ENCODE measurements at places on chromosomes 5 and 9.

DNA sequence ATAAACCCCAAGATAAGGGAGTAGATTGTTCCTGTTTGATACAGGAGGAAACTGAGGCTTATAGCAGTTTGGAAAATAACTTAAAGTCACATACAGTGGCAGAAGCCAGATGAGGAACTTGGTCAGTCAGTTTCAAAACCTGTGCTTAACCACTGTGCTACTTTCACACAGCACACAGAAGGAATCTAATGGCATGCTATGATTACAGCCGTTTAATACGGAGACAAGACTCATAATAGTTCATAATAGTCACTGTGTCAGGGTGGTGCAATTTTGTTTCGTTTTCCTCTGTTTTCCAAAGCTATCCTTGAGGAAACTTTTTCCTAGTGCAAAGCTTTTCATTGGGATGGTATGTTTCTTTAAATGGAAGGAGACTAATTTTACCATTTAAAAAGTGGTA is 112.3 kb downstream of the GCNT1 start:
- no peak for DNase-seq

DNA sequence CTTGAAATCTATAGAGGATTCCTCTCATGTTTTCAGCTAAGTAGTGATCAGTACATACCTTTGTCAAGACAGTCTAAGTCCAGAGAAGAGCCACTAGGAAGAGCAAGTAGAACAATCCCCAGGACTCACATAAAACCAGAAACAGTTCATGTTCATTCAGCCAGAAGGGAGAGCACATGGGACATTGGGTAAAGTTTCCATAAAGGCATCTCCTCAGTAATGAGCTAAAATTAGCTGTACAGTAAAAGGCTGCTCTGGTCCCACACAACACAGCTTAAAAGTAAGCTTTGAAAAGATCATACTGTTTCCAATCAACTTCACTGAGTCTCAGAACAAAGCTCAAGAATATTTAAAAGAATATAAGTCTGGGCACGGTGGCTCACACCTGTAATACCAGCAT is 32.4 kb downstream of the HOMER1 start:
- DNase-seq = no peak

- no peak for DNase-seq
These were observed 105.2 kb upstream of the DHFR start for GRCh38 chr5:80759866-80760577.

GRCh38 chr9:92315456-92315855 is 9.7 kb downstream of the NOL8 start:
- no peak for DNase-seq

DNA sequence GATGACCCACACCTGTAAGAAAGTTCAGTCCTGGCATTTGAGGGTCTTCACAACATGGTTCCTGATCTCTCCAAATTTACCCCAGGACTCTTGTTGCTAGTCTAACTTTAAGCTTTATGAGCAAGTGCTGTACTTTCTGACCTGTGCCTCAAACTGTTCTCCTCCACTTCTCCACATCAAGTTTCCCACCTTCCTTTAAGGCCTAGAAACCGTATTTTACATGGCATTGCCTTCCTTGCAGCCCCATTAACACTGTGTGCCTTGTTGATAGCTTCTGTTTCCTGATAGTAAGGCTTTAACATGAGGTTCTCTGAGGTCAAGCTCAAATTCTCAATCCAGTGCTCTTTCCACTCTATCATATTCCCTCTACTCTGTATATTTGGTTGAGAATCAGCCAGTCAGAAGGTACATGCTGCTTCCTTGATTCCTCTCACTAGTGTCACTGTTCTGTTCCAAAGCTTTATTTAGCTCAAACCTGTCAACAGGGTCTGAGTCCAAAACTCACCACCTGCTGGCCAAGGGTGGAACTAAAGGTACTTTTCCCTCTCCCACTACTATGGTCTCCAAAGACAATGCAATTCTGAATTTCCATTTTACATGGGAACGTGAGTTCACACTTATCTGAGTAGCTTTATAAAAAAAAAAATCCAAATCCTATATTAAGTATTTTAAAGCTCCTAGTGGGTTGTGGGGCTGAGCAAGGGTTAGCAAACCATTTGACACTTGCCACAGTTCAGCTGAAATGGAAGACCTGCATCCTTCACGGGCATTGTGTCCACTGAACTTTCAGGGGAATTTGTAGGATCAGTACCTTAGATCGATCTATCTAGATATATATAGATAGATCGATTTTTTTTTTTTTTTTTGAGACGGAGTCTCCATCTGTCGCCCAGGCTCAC is 21.1 kb downstream of the VCP start:
- peak; percentile 41 for DNase-seq

DNA sequence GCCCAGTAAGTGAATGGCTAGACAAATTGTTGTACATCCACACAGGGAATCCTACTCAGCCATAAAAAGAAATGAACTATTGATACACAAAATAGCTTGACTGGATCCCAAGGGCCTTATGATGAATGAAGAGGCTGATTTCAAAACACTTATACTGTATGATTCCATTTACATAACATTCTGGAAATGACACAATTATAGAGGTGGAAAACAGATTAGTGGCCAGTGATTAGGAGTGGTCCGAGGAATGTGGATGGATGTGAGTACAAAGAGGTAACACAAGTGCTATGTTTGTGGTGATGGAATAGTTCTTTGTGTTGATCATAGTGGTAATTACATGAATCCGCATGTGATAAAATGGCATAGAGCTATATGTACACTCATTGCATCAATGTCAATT is 4.7 kb upstream of the UBLCP1 start:
- no peak for DNase-seq

DNA sequence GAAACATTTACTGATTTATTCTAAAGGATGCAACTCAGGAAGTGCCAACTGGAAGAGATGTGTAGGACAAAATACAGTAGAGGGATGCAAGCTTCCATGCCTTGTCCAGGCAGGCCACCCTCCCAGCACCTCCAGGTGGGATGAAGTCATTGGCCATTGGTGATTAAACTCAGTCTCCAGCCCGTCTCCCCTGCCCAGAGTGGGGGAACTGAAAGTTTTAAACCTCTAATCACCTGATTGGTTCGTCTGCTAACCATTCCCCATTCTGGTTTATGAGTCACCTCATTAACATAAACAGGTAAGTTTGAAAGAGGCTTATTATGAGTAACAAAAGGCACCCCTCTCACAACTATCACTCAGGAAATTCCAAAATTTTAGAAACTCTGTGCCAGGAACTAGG is 8.1 kb downstream of the TNFAIP8 start:
- no peak for DNase-seq

DNA sequence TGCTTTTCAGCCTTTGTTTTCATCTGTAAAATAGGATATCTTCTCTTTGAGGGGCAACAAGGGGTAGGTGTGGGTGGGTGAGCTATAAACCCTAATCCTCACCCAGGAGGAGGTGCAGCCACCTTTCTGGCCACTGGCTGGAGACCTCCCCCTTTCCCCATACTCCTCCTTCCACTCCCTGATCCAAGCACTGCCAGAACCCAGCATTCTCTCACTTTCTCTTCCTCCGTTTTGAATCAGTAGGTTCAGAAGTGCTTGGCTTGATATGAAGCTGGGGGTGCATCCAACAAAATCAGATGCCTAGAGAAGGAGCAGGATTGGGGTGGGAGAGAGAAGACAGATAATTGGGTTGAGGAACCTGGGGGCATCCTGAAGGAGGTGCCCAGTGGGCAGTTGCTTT is 6.8 kb upstream of the NSD1 start:
- DNase-seq = no peak

DNA sequence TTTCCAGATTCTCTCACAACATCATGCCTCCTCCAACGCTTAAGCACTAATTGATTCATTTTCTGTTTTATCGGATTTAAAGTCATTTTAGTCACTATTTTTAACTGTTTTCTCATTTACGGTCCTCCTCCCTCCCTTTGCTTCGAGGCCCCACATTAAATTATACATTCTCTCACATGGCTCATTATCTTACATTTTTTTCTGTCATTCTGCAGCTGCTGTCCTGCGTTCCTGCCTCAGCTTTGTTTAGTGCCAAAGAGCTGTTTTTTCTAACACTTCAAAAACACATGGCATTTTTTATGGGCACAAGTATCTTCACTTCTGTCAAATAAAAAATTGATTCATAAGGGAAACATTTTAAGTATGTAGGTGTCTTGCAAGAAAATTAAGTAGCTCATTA is 130.1 kb upstream of the FST start:
- DNase-seq = no peak

- DNase-seq = no peak
These were observed 469 bp upstream of the FIBCD1 start for GRCh38 chr9:130939405-130940026.

GRCh38 chr9:36208521-36209253 is 18.0 kb downstream of the CLTA start:
- no peak for DNase-seq

DNA sequence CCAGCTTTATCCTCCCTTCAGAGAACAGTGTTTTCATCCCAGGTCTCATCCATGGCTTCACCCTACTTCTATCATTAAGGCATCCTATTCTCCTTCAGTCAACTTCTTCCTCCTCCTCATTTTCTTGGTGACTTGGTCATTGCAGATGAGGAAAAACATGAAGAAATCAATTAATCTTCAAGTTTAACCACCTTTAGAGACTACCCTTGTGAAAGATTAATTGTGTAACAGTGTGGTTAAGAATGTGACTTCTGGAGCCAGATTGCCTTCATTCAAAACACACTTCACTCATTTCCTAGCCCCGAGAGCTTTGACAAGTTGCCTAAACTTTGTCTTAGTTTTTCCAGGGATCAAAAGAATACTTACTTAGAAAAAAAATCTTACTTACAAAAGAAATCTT is 110.0 kb downstream of the STK32A start:
- DNase-seq = no peak

DNA sequence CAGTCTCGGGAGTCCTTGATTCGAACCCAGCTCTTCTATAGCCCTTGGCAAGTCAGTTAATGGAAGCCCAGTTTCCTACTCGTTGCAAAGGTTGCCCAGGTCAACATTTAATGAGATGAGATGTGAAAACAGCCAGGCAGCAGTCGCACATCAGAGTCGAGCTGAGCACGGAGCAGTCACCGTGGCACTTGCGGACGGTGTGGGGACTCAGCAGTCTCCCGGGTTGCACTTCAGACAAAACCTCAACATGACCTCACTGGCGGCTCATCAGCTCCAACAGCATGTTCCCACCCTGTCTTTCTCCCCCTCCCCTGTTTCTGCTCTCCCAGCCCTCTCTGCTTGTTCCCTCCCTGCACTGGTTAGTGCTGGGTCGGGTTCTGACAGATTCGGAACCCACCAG is 35.8 kb downstream of the UBE2QL1 start:
- no peak for DNase-seq

DNA sequence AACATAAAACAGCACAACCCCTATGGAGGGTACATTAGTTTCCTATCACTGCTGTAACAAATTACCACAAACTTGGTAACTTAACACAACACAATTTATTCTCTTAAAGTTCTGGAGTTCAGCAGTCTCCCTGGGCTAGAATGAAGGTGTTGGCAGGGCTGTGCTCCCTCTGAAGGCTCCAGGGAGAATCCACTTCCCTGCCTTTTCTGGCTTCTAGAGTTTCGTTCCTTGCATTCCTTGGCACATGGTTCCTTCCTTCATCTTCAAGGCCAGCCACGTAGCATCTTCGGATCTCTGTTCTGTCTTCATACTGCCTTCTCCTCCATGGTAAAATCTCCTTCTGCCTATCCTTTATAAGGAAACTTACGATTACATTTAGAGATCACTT is 25.0 kb upstream of the GSN start:
- DNase-seq = no peak

DNA sequence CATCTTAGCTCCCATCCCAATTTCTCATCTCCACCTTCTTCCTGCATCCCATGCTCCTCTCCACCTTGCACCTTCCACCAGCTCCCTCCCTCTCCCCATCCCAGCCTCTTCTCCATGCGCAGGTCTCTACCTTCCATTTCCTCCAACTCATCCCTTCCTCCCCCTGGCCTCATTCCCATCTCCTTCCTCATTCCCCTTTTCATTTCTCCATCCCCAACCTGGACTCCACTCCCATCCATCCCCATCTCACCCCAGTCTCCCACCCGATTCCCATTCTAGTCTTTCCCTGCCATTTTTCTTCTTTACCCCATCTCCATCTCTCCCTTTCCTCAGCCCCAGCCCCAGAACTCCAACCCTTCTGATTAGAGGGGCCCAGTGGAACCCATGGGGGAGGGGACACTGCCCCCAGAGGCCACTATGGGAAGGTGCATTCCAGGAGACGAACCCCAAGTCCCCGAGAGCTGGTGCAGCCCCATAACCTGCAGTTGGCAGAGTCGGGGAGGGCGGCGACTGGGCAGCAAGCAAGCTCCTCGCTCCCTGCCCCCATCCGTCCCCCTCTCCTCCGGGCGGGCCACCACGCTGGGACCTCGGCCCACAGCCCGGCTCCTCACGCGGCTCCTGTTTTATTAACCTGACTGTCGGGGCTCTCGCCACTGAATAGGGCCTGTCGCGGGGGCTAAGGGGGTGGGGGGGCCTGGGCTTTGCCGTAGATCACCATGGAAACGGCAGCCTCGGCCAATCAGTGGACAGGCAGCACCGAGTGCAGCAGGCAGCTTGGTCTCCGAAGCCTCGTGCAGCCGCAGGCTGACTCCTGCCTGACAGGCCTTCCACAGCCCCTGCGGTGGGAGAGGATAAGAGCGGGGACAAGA is 66.7 kb downstream of the PCDH1 start:
- DNase-seq = no peak

DNA sequence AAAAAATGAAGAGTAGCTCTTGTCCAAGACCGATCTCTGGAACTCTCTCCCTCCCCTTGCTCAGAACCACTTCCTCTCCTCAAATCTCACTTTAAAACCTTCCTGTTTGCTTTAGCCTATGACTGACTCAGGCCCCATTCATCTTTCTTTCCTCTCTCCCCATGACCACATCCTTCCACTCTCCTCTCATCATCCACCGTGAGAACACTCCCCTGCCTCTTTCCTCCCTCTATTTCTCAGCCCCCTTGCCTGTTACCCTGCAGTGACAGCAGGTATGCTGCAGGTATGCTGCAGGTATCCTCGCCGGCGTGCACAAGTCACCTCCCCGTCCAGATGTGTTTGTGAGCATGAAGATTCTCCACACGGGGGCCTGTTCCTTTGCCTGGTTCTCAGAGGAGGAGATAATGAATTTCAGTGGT is 505.3 kb downstream of the CCDC171 start:
- no peak for DNase-seq

- no peak for DNase-seq
These were observed 4.0 kb downstream of the DBH start for GRCh38 chr9:133640160-133640559.

GRCh38 chr5:153613144-153613543 is 122.7 kb downstream of the GRIA1 start:
- DNase-seq = no peak

DNA sequence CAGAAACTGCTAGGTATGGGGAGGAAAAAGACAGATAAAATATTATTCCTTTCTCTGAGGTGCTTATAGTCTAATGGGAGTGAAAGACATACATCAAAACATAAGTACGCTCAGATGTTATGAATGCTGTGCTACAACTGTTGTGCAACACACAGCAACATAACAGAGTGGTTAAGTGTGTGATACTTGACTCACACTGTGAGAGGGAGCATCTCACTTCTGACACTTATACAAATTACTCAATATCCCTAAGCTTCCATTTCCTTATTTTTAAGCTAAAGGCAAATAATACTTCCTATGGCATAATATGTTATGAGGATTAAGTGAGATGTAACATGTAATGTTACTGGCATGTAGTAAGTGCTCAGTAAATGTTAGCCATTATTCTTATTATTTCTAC is 110.6 kb upstream of the FER start:
- DNase-seq = no peak

- DNase-seq = peak; percentile 72
These were observed 146.1 kb downstream of the MAST4 start for GRCh38 chr5:66742083-66742895.
